NCI-H82 (cell line): ENCODE measurements at places on chromosomes 12 and 14.
A peak's percentile ranks its signal among the peaks of the same experiment; 100 is the strongest.

DNA sequence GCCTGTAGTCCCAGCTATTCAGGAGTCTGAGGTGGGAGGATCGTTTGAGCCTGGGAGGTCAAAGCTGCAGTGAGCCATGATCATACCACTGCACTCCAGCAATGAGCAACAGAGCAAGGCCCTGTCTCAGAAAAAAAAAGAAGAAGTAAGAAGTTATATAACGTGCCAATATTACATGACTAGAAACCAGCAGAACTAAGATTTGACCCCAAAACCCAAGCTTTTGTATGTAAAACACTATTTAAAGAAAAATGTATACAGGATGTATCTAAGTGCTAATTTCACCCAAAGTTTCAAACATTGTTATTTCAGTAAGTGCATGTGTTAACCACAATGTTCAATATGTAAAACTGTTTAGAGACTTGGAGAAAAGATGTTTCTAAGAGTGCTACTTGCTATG is 94.7 kb downstream of the SLC5A8 start:
- DNase-seq = no peak

DNA sequence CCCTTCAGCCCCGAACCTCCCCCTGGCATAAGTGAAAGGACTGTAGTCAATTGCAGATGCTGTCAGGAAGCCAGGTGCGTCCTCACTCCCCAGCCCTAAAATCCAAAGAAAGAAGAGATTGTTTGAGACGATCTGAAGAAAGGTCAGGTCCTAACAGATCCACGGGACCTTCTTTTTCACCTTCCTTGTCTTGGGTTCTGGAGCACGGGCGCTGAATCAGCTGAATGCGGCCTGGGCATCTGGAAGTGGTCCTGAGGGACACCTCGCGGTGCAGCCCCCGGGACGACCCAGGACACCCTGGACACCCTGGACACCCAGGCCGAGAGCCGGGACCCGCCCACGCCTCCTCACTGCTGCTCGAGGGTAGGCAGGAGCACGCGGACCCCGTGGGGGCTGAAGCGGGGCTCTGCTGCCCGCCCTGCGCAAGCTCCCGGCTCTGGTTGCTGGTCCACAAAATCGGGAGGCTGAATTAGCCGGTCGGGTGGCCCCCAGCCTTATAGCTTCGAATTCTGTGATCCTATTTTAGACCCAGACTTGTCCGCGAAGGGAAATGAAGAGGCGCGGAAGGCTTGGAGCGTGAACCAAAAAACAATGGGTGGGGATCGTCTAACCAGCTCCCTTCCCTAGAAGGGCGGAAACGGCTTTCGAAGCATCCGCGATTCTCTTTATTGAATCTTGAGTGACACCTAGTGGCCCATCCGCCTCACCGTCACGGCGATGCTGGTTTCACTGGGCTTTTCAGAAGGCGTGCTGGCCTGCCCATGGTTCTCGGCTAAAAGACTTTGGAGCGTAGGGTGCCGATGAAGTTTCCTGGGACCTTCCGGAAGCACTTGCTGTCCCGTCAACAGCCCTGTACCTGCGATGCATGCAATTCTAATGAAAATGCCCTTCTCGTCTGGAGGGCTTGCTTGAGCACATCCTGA is 46.4 kb upstream of the PLXNC1 start:
- peak; percentile 97 for DNase-seq

GRCh38 chr14:37816135-37816534 is 220.7 kb downstream of the TTC6 start:
- DNase-seq = peak; percentile 69

DNA sequence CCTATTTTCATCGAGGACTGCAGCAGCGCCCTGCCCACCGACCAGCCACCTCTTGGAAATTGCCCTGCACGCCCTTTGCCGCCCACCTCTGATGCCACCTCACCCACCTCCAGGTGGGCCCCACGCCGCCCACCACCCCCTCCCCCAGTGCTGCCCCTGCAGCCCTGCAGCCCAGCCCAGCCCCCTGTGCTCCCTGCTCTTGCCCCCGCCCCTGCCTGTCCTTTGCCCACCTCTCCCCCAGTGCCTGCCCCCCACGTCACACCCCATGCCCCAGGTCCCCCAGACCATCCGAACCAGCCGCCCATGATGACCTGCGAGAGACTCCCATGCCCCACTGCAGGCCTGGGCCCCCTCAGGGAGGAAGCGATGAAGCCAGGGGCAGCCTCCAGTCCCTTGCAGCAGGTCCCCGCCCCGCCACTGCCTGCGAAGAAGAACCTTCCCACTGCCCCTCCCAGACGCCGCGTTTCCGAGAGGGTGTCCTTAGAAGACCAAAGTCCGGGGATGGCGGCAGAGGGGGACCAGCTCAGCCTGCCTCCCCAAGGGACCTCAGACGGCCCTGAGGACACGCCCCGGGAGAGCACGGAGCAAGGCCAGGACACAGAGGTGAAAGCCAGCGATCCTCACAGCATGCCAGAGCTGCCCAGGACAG is 96.5 kb downstream of the LGMN start:
- DNase-seq = no peak

- peak; percentile 64 for DNase-seq
Observed at GRCh38 chr14:50531595-50532501, 521 bp downstream of the MAP4K5 start.

GRCh38 chr14:73295198-73295796 is 58.0 kb downstream of the PAPLN start:
- DNase-seq = peak; percentile 91

GRCh38 chr14:93944348-93945069 is 17.4 kb downstream of the FAM181A start:
- DNase-seq = peak; percentile 20
